ENCODE measurements at places on chromosomes 4 and X.

DNA sequence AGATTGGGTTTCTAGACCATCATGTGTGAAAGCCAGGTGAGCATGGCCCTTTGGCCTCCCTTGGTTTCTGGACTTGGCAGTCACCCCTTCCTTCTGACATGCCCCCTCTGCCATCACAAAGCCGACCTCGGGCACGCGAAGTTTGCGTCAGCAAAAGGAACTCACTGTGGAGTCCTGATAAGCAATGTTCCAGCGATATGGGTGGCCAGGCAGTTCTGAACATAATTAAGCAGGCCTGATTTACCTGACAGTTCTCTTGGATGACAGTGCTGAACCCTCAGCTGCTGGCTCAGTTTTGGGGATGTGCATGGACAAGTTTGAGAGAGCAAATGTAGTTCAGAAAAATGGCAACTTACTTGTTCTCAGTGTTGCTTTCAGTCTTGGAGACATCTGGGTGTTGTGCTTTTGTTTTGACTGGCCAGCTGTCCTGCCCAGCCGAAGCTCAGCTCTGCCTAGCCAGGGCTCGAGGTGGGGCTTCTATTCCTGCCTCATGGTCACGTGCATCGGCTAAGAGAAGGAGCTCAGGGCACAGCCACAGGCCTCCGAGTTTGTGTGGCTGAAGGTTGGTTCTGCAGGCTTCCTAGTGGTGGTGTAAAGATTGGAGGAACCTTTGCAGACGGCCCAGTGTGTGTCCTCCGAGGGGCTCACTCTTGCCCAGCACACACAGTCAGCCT, 78.3 kb downstream of the CLDN34 start:
- DNase-seq, result no peak

DNA sequence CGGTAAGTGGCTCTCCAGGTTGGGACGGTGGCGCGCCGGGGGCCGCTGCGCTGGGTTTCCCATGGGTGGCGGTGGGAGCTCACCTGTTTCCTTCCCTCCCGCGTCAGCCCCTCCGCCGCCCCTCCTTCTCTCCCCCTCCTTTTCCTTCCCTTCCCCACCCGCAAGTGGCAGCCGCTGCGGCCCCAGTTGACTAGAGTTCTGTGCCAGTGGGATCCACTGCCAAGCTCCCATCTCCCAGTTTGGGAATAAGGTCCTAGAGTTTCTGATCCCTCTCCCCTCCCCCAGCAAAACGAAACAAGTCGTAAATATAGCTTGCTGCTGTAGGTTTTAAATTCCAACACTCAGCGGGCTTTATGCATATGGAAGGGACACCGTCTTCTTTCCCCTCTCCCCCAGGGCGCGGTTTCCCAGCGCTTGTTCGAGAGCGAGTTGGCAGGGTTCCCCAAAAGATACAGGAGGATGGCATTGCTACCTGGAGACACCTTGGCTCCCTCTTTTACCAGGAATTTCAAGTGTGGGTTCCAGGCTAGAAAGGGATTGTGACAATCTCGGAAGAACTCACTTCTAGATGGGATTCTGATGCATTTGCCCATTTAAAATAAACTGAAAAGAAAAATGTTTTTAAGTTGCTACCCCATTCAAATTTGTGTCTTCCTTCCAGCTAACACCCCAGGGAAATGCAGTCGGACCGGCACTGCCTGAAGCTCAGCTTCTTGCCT, 1.2 kb downstream of the TLL1 start:
- no peak for DNase-seq

GRCh38 chr4:182752158-182752910, 164.9 kb downstream of the DCTD start:
- DNase-seq, result no peak

GRCh38 chr4:8410641-8411271, 29.8 kb downstream of the ACOX3 start:
- peak; percentile 14 for DNase-seq

DNA sequence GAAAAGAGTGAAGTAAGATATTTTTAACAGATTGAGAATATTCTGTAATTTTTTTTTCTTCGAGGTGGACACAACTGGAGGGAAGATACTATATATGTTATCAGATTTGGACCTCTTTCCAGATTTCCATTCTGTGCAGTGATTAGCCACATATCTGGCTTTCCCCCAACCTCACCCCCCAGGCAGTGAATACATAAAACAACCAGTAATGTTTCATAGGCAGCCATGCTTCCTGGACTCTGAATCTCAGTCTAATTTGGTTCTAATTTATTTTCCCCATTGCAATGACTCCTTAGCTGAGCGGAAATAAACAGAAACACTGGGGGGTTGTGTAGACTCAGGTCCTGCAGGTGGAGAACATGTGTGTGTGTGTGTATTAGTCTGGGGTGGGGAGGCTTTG, 226.5 kb downstream of the FBXW7 start:
- DNase-seq, result peak; percentile 61

GRCh38 chr4:8560265-8561047, 19.7 kb upstream of the GPR78 start:
- no peak for DNase-seq

- DNase-seq, result no peak
These were observed 9.3 kb downstream of the NOX1 start for GRCh38 chrX:100864657-100865391.

- no peak for DNase-seq
These were observed 99.1 kb upstream of the RXFP1 start for GRCh38 chr4:158422546-158422945.

DNA sequence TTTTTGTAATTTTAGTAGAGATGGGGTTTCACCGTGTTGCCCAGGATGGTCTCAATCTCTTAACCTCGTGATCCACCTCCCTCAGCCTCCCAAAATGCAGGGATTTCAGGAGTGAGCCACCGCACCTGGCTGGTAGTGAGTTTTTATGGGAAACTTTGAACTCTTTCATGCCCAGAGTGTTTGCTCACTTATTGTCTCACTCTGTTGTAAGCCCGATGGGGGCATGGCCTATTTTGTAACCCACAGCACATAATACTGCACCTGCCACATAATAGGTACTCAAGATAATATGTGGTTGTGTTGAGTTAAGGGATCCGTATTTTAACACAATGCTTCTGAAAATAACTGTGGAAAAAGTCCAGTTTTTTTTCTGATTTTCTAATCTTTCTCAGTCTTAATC, 109.6 kb upstream of the GIMD1 start:
- no peak for DNase-seq

DNA sequence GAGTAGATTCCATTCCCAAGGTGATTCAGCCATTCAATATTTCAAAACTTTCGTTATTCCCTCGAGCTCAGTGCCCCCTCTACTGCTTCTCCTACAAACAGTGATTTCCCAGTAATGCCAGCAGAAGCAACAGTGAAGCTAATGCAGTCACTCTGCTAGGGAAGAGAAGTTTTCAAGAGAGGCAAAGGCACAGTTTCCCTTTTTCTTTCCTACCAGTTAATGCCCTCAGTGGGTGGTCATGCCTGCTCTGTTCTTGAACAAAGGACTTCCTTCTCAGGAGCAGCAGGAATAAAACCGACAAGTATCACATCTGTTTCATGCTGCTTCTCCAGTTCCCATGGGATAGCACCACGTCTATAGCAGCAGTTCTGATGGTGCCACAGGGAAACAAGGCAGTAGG, 317.2 kb downstream of the TENM3 start:
- peak; percentile 76 for DNase-seq

GRCh38 chr4:140809676-140810075, 53.5 kb upstream of the TBC1D9 start:
- DNase-seq, result no peak

GRCh38 chrX:7389576-7389975, 241.6 kb upstream of the PUDP start:
- no peak for DNase-seq

DNA sequence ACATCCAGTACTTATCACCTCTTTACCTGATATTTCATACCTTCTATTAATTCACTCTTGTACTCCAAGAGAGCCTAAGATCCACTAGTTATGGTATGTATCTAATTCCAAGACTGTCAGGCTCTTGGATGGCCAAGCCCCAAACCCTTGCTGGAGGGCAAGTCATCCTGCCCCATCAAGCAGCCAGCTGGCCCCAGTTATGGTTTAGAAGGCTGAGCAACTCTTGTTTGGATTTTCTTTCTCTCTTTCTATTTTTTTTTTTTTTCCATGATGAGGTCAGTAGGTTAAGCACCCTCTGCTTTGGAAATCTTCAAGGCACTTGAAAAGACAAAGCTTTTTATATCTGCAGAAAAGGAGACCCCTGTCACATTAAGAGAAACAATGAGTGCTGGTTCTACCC, 10.9 kb upstream of the FGF16 start:
- DNase-seq, result no peak

DNA sequence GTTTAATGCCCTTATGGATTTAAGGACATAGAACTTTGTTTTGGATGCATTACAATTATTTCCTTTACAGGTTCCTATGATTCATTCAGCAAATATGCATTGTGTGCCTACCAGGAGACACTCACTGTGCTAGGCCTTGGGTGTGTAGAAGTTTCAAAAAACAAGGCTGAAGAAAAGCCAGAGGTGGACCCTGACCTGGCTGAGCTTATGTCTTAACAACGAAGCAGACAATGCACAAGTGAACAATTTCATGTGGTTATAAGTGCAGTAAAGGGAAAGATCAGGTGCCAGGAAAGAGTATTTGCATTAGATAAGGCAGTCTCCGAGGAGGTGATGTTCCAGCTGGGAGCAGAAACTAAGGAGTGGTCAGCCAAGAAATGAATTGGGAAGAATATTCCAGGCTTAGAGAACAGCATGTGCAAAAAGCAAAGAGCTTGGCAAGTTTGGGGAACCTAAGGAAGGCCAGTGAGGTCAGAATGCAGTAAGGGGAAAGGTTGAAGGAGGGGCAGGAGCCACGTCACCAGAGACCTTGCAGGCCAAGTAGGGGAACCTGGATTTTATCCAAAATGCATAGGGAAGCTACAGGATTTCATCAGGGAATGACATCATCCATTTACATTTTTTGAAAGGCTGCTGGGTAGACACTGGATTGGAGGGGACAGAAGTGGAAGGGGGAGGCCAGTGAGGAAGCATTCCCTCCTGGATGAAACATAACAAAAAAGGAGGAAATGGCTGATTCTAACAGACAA, 193.6 kb downstream of the SOWAHB start:
- DNase-seq, result no peak

- DNase-seq, result no peak
These were observed 203.2 kb upstream of the MBNL3 start for GRCh38 chrX:132692066-132692465.

DNA sequence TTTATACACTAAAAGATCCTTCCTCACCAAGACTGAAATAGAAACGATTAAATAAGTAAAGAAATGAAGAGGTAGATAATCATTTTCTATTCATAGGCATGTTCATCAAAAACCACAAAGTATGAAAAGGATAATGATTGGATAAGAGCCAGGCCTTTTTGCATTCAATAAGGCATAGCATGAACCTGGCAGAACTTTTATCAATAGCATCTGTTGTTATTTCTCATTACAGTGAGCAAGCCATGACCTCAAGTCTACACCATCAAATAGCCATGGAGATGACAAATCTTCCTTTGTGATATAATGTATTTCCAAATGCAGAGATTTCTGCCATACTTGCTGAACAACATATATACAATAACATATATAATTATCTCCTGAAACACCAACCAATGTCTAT, 206.0 kb upstream of the SLC7A11 start:
- DNase-seq, result no peak

DNA sequence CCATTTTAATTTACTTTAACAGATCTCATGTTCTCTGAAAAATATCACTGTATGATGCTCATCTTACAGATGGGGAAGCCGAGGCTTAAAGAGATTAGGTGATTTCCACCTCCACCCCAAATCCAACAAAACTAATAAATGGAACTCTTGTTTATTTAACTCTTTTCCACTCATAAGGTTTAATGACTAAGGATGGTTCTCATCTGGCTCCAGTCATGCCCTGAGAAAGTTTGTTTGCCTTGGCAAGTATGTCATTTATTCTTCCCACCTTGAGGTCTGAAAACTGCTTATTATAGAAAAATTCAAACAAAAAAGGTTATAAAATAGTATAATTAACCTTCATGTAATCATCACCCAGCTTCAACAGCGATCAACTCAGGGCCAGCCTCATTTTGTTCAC, 56.3 kb downstream of the PPEF2 start:
- DNase-seq, result no peak

GRCh38 chrX:68433155-68433980, at the start of gene OPHN1:
Gene OPHN1, minus strand, starts transcription at chrX:68433495. Its CDS starts 475 bp downstream, at chrX:68433020.
- peak; percentile 0 for DNase-seq

DNA sequence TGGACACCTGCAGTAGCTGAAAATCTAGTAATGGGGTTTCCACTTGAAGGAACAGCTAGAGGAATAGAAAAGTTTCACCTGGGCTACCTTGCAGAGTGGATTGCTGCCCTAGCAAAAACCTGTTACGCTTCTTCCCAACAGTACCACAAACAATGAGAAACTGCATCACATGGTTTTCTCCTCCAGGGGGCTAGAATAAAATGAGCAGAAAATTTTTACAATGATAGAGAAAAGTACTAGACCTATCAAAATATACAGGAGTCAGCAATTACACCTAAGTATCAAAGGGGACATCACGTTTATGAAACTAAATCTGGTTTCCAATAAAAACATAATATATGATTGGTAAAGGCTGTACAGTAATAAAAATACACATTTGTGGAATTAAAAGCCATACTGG, 423.1 kb upstream of the PITX2 start:
- DNase-seq, result no peak

GRCh38 chr4:77269505-77269904, 112.5 kb downstream of the CCNG2 start:
- no peak for DNase-seq

DNA sequence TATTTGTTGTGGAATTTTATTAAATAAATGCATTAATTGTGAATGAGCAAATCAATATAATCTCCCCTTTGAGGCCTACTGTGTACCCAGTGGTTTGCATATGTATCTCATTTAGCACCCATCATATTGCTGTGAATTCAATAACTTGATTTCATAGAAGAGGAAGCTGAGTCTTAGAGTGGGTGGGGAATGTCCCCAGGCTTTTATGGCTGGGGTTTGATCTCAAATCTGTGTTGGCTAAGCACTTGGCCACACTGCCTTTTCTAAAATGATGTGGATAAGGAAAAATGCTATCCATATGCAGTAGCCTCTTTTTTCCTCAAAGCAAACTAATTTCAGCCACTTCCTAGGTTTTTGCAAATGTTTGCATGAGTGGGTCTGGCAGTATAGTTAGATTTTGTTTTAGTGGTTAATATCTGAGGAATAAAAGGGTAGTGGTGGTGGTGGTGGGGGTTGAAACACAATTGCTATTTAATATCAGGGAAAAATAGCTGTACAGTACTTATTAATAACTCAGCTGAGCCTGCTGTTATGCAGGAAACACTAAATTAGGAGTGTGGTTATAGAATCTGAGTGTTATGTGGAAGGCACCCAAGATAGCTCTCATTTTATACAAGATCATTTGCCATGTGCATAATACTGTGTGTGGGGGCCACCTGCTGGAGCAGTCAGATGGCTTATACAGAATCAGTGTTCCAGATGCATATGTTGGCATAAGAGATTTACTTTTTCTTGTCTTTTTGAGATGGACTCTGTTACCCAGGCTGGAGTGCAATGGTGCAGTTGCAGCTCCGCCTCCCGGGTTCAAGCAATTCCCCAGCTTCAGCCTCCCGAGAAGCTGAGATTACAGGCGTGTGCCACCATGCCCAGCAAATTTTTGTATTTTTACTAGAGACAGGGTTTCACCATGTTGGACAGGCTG, 108.0 kb downstream of the TMEM131L start:
- DNase-seq, result no peak

GRCh38 chr4:6395466-6396228, 76.8 kb downstream of the PPP2R2C start:
- no peak for DNase-seq
